ENCODE measurements at places on chromosomes 6 and 20. TPM values are rescaled to one million over a fixed set of nuclear protein-coding genes. Genes with fewer than 3 reads are reported as not detected.

DNA sequence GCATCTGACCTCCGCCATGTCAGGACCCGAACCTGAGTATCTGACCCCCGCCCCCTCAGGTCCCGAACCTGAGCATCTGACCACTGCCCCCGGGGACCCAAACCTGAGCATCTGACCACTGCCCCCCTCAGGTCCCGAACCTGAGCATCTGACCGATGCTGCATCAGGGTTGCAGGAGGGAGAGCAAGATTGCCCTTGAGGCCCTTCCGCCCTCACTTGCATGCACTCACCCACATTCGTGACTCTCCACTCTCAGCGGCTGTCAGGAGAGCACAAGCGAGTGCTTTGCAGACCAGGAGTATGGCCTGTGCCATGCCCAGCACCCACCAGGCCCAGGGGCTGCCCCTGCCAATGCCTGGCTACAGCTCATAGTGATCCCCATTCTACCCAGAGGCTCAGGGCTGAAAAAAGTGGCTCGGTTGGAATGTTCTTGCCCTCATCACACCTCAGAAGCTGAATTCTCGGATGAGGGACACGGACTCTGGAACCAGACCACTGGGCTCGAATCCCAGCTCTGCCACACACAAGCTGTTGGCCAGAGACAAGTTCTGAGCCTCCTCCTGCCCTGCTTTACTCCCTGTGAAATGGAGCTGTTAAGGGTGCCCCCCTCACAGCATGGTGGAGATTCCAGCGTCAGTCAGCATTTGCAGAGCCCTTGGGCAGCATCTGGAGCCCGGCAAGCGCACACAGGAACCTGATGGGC, 82.1 kb downstream of the DLL1 start:
- no peaks in the 10 kb centered on the region for H3K36me3 ChIP-seq
- H3K27me3 ChIP-seq, result peaks cover 62% of the 10 kb centered on the region
- no peak overlapping the region for H3K4me3 ChIP-seq
- no peak for DNase-seq

DNA sequence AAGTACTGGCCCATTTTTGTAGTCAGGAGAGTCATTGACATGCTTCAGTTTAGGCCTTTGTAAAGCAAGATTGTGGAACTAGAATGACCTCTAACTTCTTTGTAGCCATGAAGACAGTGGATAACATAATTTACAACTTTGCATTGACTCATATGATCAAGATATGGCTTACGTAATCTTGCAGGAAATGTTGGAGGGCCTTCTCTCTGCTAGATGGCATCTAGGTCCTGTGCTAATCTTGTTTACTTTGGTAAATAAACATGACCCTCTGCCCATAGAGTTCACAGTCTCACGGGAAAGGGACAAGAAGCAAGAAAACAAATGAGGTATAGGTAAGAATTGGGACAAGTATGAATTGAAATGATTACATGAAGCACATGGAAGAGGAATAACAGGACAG, 355.2 kb upstream of the ARID1B start:
- peak; percentile 30 for DNase-seq
- H3K4me1 ChIP-seq, result peaks cover 10% of the 10 kb centered on the region
- H3K27ac ChIP-seq, result no peak overlapping the region
- no peaks in the 10 kb centered on the region for H3K36me3 ChIP-seq
- no peaks in the 10 kb centered on the region for H3K27me3 ChIP-seq

GRCh38 chr6:107695061-107695720, 128.9 kb downstream of the SCML4 start:
- peaks cover 2% of the 10 kb centered on the region for H3K27me3 ChIP-seq
- H3K4me3 ChIP-seq, result no peak overlapping the region
- H3K36me3 ChIP-seq, result no peaks in the 10 kb centered on the region

GRCh38 chr6:19536838-19537237, 300.3 kb upstream of the ID4 start:
- no peak for DNase-seq
- H3K4me1 ChIP-seq, result no peaks in the 10 kb centered on the region
- H3K27ac ChIP-seq, result no peak overlapping the region
- no peak overlapping the region for H3K4me3 ChIP-seq

- no peak overlapping the region for H3K27ac ChIP-seq
- DNase-seq, result no peak
- no peak overlapping the region for H3K4me3 ChIP-seq
- no peaks in the 10 kb centered on the region for H3K36me3 ChIP-seq
Observed at GRCh38 chr6:37725957-37726356, 28.3 kb upstream of the MDGA1 start.

DNA sequence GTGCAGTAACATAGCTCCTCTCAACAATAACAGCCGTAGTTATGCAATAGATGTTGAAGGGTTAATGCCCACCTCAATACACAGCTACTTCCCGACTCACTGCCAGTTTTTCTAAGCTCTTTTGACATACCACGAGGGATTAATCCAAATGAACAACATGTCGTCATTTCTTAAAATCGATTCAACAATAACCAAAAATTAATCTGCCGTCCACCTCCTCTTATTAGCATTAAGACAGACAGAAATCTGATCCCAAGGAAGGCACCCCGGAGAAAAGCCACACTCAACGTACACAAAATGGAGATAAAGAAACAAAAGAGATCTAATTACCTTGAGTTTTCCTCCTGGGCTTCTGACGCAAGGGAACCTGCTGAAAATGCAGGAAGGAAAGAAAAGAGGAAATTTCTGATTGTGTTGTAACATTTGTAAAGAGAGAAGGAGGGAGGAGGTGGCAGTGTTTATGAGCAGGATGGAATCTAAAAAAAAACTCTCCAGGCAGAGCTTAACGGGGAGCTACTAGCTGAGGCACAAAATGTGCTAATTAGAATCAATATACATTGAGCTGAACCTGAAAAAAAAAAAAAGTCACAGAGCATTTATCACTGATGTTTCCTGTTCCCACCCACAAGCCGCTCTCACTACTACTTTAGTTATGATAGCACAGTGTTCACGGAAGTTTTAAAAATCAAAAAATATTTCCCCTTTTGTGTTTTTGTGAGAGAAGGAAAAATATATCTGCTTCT, 109.3 kb downstream of the IPCEF1 start:
- DNase-seq, result no peak
- H3K4me3 ChIP-seq, result no peak overlapping the region
- H3K27ac ChIP-seq, result no peak overlapping the region
- no peaks in the 10 kb centered on the region for H3K4me1 ChIP-seq
- H3K36me3 ChIP-seq, result no peaks in the 10 kb centered on the region

The LY86 gene
- not detected for total RNA-seq

DNA sequence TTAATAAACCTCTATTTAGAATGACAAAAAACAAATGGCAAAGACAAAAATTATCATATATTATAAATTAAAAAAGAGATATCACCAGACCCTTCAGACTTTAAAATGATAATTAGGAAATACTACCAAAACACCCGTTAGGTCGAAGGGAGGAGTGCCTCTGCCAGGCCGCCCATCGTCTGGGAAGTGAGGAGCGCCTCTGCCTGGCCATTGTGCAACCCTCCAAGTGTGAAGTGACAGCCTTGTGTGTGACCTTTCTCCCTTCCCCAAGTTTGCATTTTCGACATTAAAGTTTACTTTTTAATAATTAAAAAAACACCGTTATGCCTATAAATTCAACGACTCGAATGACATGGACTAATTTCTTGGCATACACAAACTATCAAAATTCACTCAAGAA, 64.5 kb upstream of the TASP1 start:
- H3K4me3 ChIP-seq, result no peak overlapping the region
- H3K27ac ChIP-seq, result no peak overlapping the region
- no peaks in the 10 kb centered on the region for H3K4me1 ChIP-seq

- no peak overlapping the region for H3K4me3 ChIP-seq
- no peaks in the 10 kb centered on the region for H3K27me3 ChIP-seq
- peaks cover 42% of the 10 kb centered on the region for H3K36me3 ChIP-seq
- H3K27ac ChIP-seq, result no peak overlapping the region
- H3K4me1 ChIP-seq, result no peaks in the 10 kb centered on the region
Observed at GRCh38 chr20:4875578-4876067, 125.7 kb downstream of the SLC23A2 start.

DNA sequence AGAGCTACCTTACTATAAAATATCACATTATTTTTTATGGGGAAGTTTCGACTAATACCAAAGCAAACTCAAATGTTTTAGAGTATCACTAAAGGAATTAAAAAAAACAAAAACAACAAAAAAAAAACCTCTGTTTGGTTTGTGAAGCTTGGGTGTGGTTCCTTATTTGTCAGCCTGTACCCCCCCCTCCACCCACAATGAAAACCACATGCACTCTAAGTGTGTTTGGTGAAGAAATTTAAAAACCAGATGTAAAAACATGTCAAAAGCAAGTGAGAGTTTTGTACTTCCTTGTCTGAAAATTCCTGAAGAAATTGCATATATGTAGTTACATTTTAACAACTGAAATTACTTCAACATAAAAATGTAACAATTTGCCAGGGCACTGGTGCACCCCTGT, 3.1 kb downstream of the STK38 start:
- DNase-seq, result no peak
- peaks cover 21% of the 10 kb centered on the region for H3K36me3 ChIP-seq
- H3K4me1 ChIP-seq, result peaks cover 43% of the 10 kb centered on the region
- H3K4me3 ChIP-seq, result 0 out of 2 replicates have a peak overlapping the region, but pooled peaks have one; percentile 1
- no peaks in the 10 kb centered on the region for H3K27me3 ChIP-seq

The PBOV1 gene
- total RNA-seq, result not detected

- no peak overlapping the region for H3K4me3 ChIP-seq
- H3K27me3 ChIP-seq, result peaks cover 83% of the 10 kb centered on the region
- peaks cover 25% of the 10 kb centered on the region for H3K4me1 ChIP-seq
Observed at GRCh38 chr6:33983109-33983716, 162.7 kb downstream of the GRM4 start.

- H3K27ac ChIP-seq, result no peak overlapping the region
- no peaks in the 10 kb centered on the region for H3K36me3 ChIP-seq
- H3K4me3 ChIP-seq, result no peak overlapping the region
- H3K27me3 ChIP-seq, result peaks cover 5% of the 10 kb centered on the region
Observed at GRCh38 chr20:38321959-38322598, 18.1 kb downstream of the BPI start.

The VARS2 gene
- total RNA-seq, result 45.9 TPM

DNA sequence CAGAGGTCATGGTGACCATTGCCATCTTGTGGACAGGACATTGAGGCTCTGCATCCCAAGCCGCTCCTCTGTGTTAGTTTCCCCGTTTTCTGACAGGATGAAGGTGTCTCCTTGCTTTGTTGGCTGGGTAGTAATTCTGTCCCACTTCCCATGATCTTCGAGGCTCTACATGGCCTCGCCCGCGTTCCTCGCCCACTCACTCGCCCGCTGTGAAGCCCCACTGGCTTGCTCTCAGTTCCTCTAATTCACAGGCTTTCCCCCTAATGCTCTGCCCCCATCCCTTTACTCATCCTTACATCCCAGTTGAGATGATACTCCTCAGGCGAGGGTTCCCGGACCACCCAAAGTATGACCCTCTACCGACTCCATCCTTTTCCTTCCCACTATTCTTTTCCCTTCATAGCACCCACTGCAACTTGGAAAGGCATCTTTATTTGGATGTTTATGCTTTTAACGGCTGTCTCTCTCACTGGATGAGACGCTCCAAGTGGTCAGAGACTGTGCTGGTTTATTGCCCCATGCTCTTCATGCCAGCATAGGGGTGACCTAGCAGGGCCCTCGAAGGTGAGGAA, 511 bp upstream of the SLC35B2 start:
- H3K27ac ChIP-seq, result peak overlapping the region; percentile 74
- peaks cover 56% of the 10 kb centered on the region for H3K4me1 ChIP-seq
- no peak for DNase-seq
- no peaks in the 10 kb centered on the region for H3K27me3 ChIP-seq
- H3K36me3 ChIP-seq, result peaks cover 55% of the 10 kb centered on the region

- H3K4me1 ChIP-seq, result no peaks in the 10 kb centered on the region
- H3K27me3 ChIP-seq, result no peaks in the 10 kb centered on the region
- no peak overlapping the region for H3K4me3 ChIP-seq
- DNase-seq, result no peak
Observed at GRCh38 chr6:68468244-68468884, 166.7 kb upstream of the ADGRB3 start.

DNA sequence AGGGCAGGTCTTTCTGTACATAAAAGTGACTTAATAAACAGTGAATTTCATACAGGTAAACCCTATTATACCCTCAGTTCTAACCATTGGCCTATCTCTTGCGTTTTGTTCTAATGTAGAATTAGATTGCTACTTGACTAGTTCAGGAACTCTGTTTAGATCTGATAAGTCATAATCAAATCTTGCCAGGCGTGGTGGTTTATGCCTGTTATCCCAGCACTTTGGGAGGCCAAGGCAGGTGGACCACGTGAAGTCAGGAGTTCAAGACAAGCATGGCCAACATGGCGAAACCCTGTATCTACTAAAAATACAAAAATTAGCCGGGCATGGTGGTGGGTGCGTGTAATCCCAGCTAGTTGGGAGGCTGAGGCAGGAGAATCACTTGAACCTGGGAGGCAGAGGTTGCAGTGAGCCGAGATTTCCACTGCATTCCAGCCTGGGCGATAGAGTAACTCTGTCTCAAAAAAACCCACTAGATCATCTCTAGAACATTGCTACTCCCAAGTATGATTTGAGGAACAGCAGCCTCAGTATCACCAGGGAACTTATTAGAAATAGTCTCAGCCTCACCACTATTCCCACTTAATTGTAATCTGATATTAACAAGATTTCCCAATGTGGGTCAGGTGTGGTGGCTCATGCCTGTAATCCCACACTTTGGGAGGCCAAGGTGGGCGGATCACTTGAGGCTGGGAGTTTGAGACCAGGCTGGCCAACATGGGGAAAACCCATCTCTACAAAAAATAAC, 12.2 kb downstream of the GTPBP2 start:
- no peaks in the 10 kb centered on the region for H3K27me3 ChIP-seq
- no peak for DNase-seq
- 0 out of 2 replicates have a peak, but pooled peaks cover 5% of the 10 kb centered on the region for H3K4me1 ChIP-seq

- no peak for DNase-seq
- peaks cover 44% of the 10 kb centered on the region for H3K4me1 ChIP-seq
- no peak overlapping the region for H3K4me3 ChIP-seq
- peaks cover 19% of the 10 kb centered on the region for H3K36me3 ChIP-seq
- H3K27me3 ChIP-seq, result peaks cover 4% of the 10 kb centered on the region
Observed at GRCh38 chr6:33195304-33196165, 3.3 kb upstream of the COL11A2 start.

GRCh38 chr6:157076451-157076822, 246.9 kb downstream of the TMEM242 start:
- H3K4me3 ChIP-seq, result no peak overlapping the region
- H3K36me3 ChIP-seq, result peaks cover 11% of the 10 kb centered on the region
- no peaks in the 10 kb centered on the region for H3K4me1 ChIP-seq
- H3K27me3 ChIP-seq, result no peaks in the 10 kb centered on the region

The SRSF12 gene
- 1.9 TPM for total RNA-seq

GRCh38 chr20:57959018-57959417, 249.2 kb upstream of the PMEPA1 start:
- no peak overlapping the region for H3K4me3 ChIP-seq
- H3K27ac ChIP-seq, result no peak overlapping the region
- H3K36me3 ChIP-seq, result no peaks in the 10 kb centered on the region
- H3K4me1 ChIP-seq, result no peaks in the 10 kb centered on the region
- peaks cover 39% of the 10 kb centered on the region for H3K27me3 ChIP-seq

DNA sequence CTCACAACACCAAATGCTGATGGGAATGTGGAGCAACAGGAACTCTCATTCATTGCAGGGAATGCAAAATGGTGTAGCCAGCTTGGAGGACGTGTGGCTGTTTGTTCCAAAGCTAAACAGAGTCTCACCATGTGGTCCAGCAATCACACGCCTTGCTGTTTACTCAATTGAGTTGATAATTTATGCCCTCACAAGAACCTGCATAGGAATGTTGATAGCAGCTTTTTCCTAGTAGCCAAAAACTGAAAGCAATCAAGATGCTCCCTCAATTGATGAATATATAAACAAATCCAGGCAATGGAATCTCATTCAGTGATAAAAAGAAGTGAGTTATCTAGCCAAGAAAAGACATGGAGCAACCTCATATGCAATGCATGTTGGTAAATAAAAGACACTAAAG, 15.6 kb upstream of the VSX1 start:
- no peak for DNase-seq
- no peak overlapping the region for H3K27ac ChIP-seq
- no peak overlapping the region for H3K4me3 ChIP-seq
- no peaks in the 10 kb centered on the region for H3K27me3 ChIP-seq
- H3K4me1 ChIP-seq, result peaks cover 2% of the 10 kb centered on the region
- no peaks in the 10 kb centered on the region for H3K36me3 ChIP-seq

Measured in HepG2 (cell line).